ENCODE measurements at places on chromosomes 2 and 18.

- no peaks in the 10 kb centered on the region for H3K36me3 ChIP-seq
- H3K27me3 ChIP-seq: no peaks in the 10 kb centered on the region
- no peak overlapping the region for H3K27ac ChIP-seq
- no peak for DNase-seq
These were observed 19.3 kb upstream of the NCK2 start for GRCh38 chr2:105725388-105725787.

GRCh38 chr2:12286347-12286746 is 430.4 kb upstream of the TRIB2 start:
- no peaks in the 10 kb centered on the region for H3K36me3 ChIP-seq
- H3K27ac ChIP-seq: no peak overlapping the region
- H3K4me1 ChIP-seq: peaks cover 5% of the 10 kb centered on the region
- no peak for DNase-seq

DNA sequence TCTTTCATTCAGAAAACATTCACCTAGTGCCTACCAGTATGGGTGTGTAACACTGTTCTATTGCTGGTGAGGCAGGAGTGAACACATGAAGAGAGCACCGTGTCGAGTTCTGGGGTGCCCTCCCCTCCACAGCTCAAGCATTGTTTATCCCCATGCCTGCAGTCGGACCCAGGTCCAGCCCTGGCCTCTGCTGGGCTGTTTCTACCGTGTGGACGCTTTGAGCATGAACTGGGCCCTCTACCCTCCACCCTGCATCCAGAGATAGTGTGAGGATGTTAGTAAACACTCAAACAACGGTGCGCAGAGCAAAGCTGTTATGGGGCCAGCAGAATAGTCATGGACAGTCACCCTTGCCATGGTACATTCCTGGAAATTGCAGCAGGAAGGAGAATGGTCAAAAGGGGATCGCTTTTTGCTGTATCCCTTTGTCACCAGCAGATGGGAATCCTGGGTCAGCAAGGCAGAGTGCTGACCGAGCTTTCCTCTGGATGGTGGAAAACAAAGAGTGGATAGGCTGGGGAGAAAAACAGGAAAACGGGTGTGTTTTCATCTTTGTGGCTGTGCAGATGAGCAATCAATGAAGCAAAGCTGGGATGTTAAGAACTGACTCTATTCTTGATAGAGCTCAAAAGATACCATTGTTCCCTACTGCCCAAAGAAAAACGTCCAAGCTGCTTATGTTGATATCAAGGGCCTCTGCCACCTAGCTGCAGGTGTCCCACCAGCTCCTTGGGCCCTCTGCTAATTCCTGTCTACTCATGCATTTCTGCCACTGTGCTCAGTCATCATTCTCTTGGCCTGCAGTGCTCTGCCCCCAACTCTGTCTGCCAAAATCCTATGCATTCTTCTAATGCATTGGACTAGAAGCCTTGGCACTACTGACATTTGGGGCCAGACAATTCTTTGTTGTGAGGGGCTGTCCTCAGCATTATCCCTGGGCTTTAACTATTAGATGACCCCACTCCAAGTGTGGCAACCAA is 38.7 kb downstream of the REEP1 start:
- no peak for DNase-seq
- no peaks in the 10 kb centered on the region for H3K27me3 ChIP-seq
- no peaks in the 10 kb centered on the region for H3K36me3 ChIP-seq
- no peak overlapping the region for H3K4me3 ChIP-seq
- no peaks in the 10 kb centered on the region for H3K4me1 ChIP-seq

GRCh38 chr2:241798081-241798630 is 10.8 kb upstream of the NEU4 start:
- H3K4me3 ChIP-seq: no peak overlapping the region
- no peaks in the 10 kb centered on the region for H3K27me3 ChIP-seq
- no peaks in the 10 kb centered on the region for H3K36me3 ChIP-seq
- DNase-seq: no peak

- H3K36me3 ChIP-seq: no peaks in the 10 kb centered on the region
- no peak for DNase-seq
- no peaks in the 10 kb centered on the region for H3K4me1 ChIP-seq
- H3K27ac ChIP-seq: no peak overlapping the region
- no peak overlapping the region for H3K4me3 ChIP-seq
These were observed 66.3 kb downstream of the CDK15 start for GRCh38 chr2:201872591-201872990.

- DNase-seq: no peak
- H3K27me3 ChIP-seq: no peaks in the 10 kb centered on the region
- no peak overlapping the region for H3K27ac ChIP-seq
- H3K36me3 ChIP-seq: no peaks in the 10 kb centered on the region
- H3K4me3 ChIP-seq: no peak overlapping the region
These were observed 278.3 kb downstream of the MYCN start for GRCh38 chr2:16218625-16219024.

- H3K27me3 ChIP-seq: no peaks in the 10 kb centered on the region
- H3K36me3 ChIP-seq: no peaks in the 10 kb centered on the region
- H3K4me1 ChIP-seq: no peaks in the 10 kb centered on the region
- DNase-seq: no peak
- no peak overlapping the region for H3K4me3 ChIP-seq
These were observed 70.4 kb downstream of the IL1R2 start for GRCh38 chr2:102061962-102062795.

DNA sequence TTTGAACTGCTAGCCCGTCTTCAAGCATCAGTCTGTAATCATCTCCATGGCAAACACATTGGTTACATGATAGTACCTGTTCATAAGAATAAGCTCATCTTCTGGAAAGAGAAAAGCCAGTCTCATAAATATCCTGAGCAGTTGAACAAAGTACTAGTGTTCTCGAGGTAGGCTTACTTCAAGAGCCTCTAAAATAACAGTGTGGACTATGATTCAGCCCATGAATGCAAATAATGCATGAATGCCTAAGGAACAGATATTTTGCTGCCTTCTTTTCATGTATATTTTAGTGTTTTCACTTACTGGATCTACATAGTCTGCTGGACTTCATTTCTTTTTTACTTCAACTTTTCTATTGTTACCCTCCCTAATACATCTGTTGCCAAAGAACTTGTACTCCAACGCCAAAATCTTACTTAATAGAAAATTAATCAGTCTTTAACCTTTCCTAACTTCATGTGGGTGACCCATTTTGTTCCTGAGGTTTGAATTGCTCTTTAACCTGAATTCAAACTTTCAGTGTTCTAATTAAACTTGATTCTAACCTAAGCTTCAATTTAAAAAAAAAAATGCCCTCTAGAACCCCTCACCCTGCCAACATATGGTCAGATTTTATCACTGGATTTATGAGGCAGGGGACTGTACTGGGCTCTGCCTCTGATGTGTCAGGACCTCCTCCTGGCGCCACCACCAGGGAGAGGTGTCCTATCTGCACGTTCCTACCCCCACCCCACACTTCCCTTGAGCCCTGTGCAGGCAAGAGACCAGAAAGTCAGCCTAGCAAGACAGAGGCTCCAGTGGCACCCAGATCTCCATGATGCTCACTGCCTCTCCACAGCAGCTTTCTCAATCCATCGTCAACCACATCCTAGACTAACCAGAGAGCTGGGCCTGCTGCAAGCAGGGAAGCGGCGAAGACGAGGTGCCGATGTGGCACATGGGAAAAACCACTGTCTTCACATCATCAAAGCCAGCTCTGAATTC is 264.7 kb upstream of the ID2 start:
- no peak overlapping the region for H3K4me3 ChIP-seq
- no peak overlapping the region for H3K27ac ChIP-seq
- no peak for DNase-seq

DNA sequence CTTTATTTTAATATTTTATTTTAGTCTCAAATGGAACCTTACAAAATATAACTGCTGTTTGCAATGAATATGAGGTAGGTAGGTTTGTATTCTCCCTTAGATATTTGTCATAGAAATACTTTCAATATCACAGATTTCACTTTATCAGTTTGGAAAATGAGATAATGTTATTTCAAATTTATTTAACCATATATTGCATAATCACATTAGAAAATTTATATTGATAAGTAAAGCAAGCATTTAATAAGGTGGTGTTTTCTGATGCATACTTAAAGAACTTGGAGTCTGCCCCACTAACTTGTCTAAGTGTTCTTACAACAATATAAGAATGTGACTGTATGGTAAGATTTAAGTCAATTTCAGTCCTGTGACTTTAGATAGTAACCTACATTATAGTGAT is 85.1 kb downstream of the UBE2E3 start:
- no peaks in the 10 kb centered on the region for H3K4me1 ChIP-seq
- H3K27me3 ChIP-seq: no peaks in the 10 kb centered on the region
- H3K4me3 ChIP-seq: no peak overlapping the region
- no peak for DNase-seq
- no peaks in the 10 kb centered on the region for H3K36me3 ChIP-seq

DNA sequence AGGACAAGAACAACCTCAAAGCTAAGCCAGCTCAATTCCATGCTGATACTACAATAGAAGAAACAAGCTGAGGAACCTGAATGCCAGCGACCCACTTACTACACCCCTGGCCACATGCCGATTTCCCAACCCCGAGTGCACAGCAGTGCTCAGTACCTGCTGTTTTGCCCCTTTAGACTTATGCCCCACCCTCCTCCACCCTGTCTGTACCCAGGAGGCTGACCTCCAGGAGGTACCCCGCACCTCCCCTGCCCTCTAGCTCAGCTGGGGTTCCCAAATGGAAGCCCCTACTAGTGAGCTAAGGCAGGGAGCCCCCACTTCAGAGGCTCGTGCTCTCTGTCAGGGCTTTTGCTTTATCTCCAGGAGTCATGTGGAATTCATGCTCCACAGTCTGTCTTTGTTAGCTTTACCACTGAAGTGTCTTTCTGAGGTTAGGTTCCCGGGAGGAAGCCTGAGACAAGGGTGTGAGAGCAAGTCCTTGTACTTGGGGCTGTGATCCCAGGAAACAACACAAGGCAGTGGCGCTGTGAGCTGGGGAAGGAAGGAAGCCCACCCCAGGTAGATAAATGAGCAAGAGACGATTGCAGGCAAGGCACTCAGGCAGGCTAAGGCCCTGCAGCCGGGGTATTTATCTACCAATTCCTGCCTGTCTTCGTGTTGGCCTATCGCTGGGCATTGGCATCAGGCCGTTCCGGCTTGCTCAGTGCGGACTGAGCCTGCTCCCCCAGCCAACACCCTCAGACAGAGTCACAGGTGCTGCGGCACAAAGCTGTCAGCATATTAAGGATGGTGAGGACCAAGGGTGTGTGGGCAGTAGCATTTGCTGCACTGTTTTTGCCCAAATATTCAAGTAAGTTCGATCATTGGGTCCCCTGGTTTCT is 220.5 kb downstream of the CYP26B1 start:
- H3K27ac ChIP-seq: no peak overlapping the region
- H3K4me1 ChIP-seq: no peaks in the 10 kb centered on the region
- no peaks in the 10 kb centered on the region for H3K27me3 ChIP-seq
- DNase-seq: no peak
- H3K36me3 ChIP-seq: no peaks in the 10 kb centered on the region

DNA sequence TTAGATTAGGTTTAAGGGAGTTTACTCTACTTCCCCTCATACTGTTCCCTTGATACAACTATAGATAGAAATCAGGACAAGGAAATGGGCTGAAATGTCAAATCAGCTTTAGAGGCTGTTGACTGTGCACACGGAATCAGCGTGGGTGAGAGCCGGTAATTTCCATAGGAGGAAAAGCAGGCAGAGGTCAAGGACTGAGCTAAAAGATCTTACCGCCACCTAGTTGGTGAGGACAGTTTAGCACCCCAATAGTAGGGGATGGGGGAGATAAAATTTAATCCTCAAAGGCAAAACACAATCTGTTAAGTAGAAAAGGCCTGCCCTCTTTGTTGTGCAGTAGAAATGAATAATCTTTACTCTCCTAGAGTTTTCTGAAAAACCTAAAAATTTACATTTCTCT is 1154.5 kb upstream of the CHAC2 start:
- DNase-seq: no peak
- no peaks in the 10 kb centered on the region for H3K27me3 ChIP-seq
- no peaks in the 10 kb centered on the region for H3K36me3 ChIP-seq
- H3K4me1 ChIP-seq: no peaks in the 10 kb centered on the region
- no peak overlapping the region for H3K27ac ChIP-seq
- no peak overlapping the region for H3K4me3 ChIP-seq

DNA sequence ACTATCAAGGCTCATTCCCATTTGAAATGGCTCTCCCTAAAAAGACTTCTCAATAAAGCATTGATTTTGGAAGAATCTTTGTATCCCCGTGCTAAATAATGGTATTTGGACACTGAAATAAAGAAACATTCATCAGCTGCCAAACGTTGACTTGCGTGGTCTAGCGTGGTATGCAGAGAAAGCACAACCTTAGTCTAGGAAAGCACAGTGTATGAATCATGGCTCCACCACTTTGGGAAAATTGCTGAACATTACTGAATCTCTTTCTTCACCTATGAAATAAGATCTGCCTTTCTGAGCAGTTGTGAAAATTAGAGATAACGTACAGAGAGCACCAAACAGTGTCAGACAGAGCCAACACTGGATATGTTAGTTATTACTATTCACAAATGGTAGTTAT is 353.9 kb downstream of the SS18 start:
- no peaks in the 10 kb centered on the region for H3K4me1 ChIP-seq
- no peak for DNase-seq
- H3K4me3 ChIP-seq: no peak overlapping the region
- no peak overlapping the region for H3K27ac ChIP-seq
- no peaks in the 10 kb centered on the region for H3K27me3 ChIP-seq
- no peaks in the 10 kb centered on the region for H3K36me3 ChIP-seq

DNA sequence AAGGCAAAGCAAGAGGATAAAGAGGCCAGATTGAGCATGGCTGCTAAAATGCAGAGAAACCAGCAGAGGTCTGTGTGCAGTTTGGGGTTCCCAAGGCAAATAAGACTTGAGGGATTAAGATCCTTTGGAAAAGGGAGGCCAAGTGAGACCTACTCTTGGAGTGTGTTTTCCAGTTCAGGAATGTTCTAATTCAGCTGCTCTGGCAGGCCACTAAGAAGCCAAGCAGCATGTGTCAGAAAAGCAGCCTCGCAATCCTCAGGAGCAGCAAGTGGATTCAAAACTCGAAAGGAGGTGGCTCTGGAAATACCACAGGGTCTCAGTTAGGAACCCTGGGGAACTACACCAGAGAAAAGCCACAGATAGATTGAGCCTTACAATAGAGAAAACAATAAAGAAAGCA is 569.2 kb downstream of the METTL4 start:
- no peaks in the 10 kb centered on the region for H3K36me3 ChIP-seq
- H3K27ac ChIP-seq: no peak overlapping the region
- H3K27me3 ChIP-seq: peaks cover 3% of the 10 kb centered on the region
- no peak overlapping the region for H3K4me3 ChIP-seq
- no peak for DNase-seq

GRCh38 chr2:23745726-23746105 is 181.2 kb downstream of the ATAD2B start:
- no peak for DNase-seq
- no peak overlapping the region for H3K4me3 ChIP-seq
- no peaks in the 10 kb centered on the region for H3K36me3 ChIP-seq
- H3K4me1 ChIP-seq: no peaks in the 10 kb centered on the region
- H3K27me3 ChIP-seq: no peaks in the 10 kb centered on the region

- H3K27ac ChIP-seq: no peak overlapping the region
- H3K36me3 ChIP-seq: no peaks in the 10 kb centered on the region
- no peak overlapping the region for H3K4me3 ChIP-seq
- DNase-seq: no peak
- H3K4me1 ChIP-seq: no peaks in the 10 kb centered on the region
These were observed 28.3 kb downstream of the MYO7B start for GRCh38 chr2:127563458-127564428.

- no peak for DNase-seq
- H3K4me3 ChIP-seq: no peak overlapping the region
- H3K4me1 ChIP-seq: no peaks in the 10 kb centered on the region
These were observed 29.5 kb upstream of the RBMS1 start for GRCh38 chr2:160522951-160523710.
